ENCODE measurements at places on chromosomes 7 and 10. TPM values are rescaled to one million over a fixed set of nuclear protein-coding genes. Genes with fewer than 3 reads are reported as not detected.

PLA2G12B gene
- polyA plus RNA-seq = not detected

ZPBP gene
- polyA plus RNA-seq = not detected

DNA sequence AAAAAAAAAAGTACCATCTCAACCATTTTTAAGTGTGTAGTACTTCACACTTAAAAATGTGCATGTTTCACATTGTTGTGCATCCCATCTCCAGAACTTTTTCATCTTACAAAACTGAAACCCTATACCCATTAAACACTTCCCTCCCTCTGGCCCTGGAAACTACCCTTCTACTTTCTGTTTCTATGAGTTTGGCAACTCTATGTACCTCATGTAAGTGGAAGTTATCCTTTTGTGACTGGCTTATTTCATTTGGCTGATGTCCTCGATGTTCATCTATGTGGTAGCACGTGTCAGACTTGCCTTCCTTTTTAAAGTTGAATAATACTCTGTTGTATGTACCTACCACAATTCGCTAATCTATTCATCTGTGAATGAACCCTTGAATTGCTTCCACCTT lies 12.2 kb downstream of the KCNMA1 start:
- DNase-seq = no peak

DNA sequence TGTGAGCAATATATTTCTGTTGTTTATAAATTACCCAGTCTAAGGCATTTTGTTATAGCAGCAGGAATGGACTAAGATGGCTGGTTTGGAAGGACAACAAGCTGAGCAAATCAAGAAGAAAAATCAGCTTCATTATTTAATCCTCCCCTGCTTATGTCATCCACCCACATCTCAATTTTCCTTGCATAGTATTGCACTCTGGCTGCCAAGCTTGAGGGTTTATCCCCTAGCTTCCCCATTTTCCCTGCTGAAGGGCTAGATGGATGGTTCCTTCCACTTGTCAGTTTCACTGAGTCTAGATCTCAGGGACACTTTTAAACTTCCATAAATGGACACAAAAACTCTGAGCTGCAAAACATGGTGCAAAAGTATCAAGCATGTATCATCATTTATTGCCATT lies 75.2 kb upstream of the LAMB4 start:
- no peak for DNase-seq

DNA sequence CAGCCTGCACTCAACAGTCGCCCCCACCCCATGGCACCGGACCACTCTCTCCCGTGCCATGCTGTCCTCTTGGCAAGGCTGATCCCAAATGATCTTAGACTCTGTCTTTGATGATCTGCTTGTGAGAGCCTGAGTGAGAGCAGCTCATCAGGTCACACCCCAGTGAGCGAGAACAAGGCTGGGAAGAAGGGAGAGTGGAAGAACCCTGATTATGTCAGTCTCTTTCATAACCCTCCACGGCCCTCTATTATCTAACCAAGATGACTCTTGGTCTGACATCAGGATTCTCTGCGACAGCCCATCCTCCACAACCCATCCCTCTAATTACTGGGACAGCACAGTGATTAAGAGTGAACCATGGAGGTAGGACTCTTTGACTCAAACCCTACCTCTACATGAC lies 53.1 kb upstream of the C7orf33 start:
- no peak for DNase-seq

GRCh38 chr7:34042406-34042805 lies 137.1 kb downstream of the BMPER start:
- no peak for DNase-seq

GRID2IP gene
- not detected for polyA plus RNA-seq

CALHM1 gene
- not detected for polyA plus RNA-seq

DNA sequence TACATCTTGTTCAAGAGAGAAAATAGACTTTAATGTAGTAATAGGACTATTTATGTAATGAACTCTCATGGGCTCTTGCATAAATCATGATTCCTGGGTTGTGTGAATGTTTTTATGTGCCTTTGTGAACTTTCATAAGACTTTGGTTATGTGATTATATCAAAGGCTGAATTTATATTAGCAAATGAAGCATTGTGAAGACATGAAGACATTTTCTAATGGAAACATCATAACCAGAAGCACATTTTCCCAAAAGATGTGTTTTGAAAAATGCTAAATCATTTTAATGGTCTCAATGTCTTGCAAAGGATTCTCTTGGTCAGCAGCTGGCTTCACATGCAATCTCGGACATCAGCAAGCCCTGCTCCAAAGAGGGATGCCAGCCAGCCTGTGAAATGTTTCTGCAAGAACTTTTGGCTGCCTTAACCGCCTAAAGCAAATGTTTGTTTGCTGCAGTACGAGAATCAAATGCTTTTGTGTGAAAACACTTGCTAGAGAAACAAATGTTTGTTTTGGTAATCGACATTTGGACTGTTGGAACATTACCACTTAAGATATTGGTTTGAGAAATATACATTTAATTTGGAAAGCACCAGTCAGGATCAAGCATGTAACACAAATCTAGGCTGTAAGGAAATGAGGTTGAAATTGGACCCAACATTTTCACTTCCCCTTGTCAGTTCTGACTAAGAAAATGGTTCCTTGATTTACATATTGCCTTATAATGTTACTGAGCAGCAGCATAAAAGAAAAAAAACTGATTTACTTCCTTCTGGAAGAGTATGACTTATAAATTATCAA lies 102.1 kb downstream of the RTKN2 start:
- no peak for DNase-seq

GRCh38 chr10:132555648-132556575 lies 18.3 kb downstream of the INPP5A start:
- DNase-seq = no peak

RBP3 gene
- not detected for polyA plus RNA-seq

TMEM106B gene
- polyA plus RNA-seq = 12.8 TPM

- no peak for DNase-seq
Measured at GRCh38 chr10:4749271-4749574, 76.8 kb upstream of the AKR1E2 start.

- no peak for DNase-seq
Measured at GRCh38 chr10:80632742-80633141, 95.0 kb downstream of the SH2D4B start.

GRCh38 chr10:126609566-126609965 lies 60.9 kb downstream of the C10orf90 start:
- no peak for DNase-seq

DNA sequence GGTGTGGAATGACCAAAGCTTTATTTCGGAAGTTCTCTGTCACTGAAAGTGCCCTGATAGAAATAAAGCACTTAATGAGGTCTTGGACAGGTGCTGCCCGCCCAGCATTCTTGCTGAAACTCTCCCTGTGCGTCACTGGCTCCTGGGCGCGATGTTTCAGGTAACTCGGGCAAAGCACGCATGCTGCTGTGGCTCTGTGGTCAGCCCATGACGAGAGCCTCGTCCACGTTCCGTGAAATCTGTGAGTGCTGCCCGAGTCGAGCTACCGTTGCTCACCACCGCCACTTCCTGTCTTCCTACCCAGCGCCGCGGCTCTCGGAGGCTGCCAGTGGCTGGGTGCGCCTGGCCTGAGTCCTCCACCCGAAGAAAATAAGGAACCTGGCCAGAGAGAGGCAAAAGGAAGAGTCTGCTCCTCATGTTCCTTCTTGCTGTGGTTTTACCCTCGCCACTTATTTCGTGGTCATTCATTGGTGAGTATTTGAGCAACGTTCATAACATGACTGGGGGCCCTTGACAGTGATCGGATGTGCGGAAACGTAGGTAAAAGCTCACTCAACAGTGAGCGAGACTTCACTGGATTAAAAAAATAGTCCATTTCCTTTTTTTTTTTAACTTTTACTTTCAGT lies 95.5 kb downstream of the MAP3K8 start:
- peak; percentile 92 for DNase-seq

- no peak for DNase-seq
Measured at GRCh38 chr10:101297901-101298486, 56.0 kb upstream of the BTRC start.

GRCh38 chr7:26198781-26199169 lies 1.8 kb downstream of the HNRNPA2B1 start:
- DNase-seq = no peak

- no peak for DNase-seq
Measured at GRCh38 chr10:117136391-117136975, 1.6 kb downstream of the VAX1 start.

KLF14 gene
- not detected for polyA plus RNA-seq

GRCh38 chr7:68247126-68247525 lies 1250.5 kb downstream of the TYW1 start:
- no peak for DNase-seq

- no peak for DNase-seq
Measured at GRCh38 chr10:34389801-34390200, 425.3 kb downstream of the PARD3 start.

- DNase-seq = no peak
Measured at GRCh38 chr10:117334066-117334465, 41.2 kb downstream of the PDZD8 start.

DNA sequence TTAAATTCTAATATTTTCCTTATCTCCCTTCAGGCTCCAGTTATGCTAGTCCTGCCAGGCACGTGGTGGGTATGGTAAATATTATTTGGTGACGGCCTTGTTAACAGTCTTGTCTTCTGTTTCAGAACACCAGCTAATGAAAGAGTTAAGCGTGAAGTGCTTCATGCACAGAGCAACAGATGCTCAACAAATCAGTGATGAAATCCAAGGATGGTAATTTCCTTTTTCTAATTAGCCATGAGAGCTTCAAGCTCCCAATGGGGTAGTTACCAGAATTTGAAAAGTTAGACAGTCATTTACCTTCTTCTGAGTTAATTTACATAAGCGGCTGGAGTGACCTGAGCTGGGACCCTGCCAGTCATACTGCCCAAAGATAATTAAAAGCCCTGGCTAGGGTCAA lies 1.9 kb upstream of the OTUD1 start:
- no peak for DNase-seq

GRCh38 chr7:38831259-38831996 lies 77.6 kb downstream of the VPS41 start:
- DNase-seq = no peak

GRCh38 chr7:144818511-144818910 lies 17.3 kb downstream of the TPK1 start:
- no peak for DNase-seq

DNA sequence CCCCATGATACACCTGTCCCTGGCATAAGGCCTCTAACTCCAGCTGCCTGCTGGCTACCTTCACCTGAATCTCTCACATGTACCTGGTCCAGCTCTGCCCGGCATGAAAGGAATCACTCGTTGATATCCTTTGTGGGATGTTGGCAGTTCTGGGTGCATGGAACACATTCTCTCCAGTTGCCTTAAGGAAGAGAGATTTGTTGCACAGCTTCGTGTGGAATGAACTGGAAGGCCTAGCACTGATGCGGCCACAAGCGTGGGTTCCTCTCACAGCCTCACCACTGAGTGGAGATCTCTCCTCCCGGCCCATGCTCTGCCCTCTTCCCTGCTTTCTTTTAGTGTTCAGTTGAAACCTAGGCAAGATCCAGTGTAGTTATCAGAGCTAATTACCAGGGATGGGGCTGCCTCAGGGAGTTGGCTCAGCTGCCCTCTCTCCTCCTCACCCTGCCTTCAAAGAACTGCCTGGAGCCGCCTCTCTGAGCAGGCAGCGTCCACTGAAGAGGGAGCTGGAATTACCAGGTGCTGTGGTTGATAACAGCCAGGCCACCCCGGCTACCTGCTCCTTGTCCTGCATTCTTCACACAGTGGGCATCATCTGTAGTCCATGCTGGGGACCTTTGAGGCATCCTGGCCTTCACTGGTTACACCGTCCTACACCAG lies 194.3 kb downstream of the CCDC3 start:
- no peak for DNase-seq

DNAJB6 gene
- 126 TPM for polyA plus RNA-seq

GRCh38 chr7:94067047-94067446 lies 62.9 kb upstream of the BET1 start:
- no peak for DNase-seq

GRM8 gene
- polyA plus RNA-seq = not detected

DNA sequence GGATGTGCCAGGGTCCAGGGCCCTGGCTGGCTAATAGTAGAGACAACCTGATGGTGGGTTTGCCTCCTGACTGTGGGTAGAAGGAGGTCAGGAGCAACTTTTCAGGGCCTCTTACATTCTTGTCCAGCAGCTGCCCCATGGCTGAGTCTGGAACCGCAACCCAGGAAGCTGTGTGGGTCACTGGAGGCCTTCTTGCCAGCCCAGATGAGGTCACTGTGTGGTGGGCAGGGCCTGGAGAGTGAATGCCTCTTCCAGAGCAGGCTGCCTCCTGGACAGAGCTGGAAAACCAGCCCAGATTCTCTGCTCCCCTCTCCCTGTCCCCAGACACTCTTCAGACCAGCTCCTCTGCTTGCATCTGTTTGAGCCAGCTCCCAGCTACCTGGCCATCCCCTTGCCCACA lies 43.5 kb upstream of the LEP start:
- DNase-seq = peak; percentile 30

BRAT1 gene
- polyA plus RNA-seq = 63.9 TPM

PHYHIPL gene
- polyA plus RNA-seq = 0.54 TPM

DNA sequence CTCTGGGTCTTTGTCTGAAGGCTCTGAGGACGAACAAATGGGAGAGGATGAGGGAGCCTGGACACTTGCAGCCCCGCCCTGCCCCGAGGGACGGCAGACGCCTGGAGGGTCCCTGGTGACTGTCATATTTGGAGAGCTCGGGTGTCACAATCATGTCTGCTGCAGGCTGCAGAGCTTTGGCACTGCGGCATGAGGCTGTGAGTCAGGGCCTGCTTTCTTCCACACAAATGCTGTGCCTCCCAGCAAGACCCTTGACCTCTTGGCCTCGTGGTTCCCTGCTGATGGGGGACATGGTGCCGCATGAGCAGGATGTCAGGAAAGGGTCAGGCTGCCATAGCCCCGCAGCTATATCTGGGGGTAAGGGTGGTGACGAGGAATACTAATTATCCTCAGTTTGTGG lies 64.9 kb upstream of the PPIF start:
- no peak for DNase-seq

GRCh38 chr10:103669243-103669929 lies 175.9 kb downstream of the NEURL1 start:
- no peak for DNase-seq

- DNase-seq = no peak
Measured at GRCh38 chr7:84949067-84949466, 237.8 kb downstream of the SEMA3D start.

GRCh38 chr7:14714161-14714728 lies 188.3 kb downstream of the DGKB start:
- DNase-seq = no peak

GRCh38 chr7:73613954-73614735 lies 10.2 kb downstream of the MLXIPL start:
- no peak for DNase-seq

- no peak for DNase-seq
Measured at GRCh38 chr10:58320351-58321049, 14.3 kb upstream of the UBE2D1 start.

GRCh38 chr7:101567230-101567629 lies 61.9 kb downstream of the MYL10 start:
- no peak for DNase-seq

DNA sequence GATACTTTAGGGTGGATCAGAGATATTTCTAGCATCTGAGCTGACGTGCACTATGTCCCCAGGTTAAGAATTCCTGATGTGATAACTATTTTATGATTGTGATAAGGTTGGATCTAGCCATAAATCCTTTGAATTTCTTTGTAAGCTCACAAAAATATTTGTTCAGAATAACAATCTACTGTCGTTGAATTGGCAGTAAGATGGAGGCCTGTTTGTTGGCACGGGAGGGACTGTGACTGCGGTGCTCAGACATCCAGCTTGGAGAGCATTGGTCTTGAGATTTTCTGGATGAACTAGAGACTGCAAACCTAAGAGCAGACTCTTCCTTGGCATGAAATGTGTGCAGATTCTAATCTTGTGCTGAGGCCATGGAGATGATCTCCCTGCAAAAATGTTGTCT lies 131.1 kb downstream of the LRRC4 start:
- no peak for DNase-seq

- no peak for DNase-seq
Measured at GRCh38 chr7:101743995-101744360, 73.4 kb upstream of the CUX1 start.

TMEM178B gene
- 0.13 TPM for polyA plus RNA-seq
